SK-MEL-5 (cell line): ENCODE measurements at places on chromosomes 2 and 18.

DNA sequence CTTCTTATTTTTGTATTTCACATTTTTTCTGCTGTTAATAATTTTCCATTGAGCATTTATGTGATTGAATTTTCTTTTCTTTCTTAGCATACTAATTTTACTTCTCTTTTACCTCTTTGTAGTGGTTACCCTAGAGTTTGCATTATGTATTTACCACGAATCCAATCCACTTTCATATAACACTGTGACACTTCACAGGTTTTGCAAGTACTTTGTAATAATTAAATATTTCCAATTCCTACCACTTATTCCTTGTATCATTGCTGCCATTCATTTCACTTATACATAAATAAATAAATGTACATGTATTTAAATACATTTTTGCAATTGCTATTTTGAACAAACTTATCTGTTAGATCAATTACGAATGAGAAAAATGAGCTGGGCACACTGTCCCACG, 110.8 kb downstream of the TGIF1 start:
- DNase-seq, result no peak

- no peak for DNase-seq
Measured at GRCh38 chr2:167933097-167933814, 314.1 kb downstream of the STK39 start.

GRCh38 chr2:161983331-161983651, 90.7 kb downstream of the DPP4 start:
- no peak for DNase-seq

GRCh38 chr2:114631146-114631545, 188.7 kb downstream of the DPP10 start:
- DNase-seq, result no peak

DNA sequence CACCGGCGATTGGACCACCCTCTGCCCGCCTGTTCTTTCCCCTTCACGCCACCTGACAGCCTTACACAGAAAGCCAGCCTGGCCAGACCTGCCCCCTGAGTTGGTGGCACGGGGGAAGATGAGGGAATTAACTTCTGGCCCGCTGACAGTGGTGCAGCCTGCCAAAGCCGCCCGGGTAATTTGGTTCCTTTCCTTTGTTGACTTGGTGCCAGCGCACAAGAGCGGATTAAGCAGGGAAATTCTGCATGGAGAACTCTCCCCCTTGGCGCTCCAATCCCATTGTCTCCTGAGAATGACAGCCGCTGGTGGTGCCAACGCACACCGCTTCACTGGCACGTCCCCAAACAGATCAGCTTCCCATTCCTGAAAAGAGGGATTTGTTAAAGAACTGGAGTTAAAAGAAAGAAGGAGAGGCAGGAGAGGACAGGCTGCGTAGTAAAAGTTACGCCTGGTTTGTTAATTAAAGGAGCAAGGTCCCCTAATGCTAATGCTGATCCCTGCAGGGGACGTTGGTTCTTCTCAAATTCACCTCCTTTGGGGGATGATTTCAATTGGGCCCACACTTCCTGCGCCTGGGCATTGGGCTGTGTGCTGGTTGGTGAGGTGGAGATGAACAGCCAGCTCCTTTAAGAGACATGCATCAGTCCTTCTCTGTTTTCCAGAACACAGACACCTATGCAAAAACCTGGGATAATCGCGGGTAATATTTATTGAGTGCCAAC, 286.8 kb downstream of the MYCN start:
- no peak for DNase-seq

- no peak for DNase-seq
Measured at GRCh38 chr2:151670846-151671597, 63.3 kb downstream of the NEB start.

GRCh38 chr18:41150316-41150715, 804.7 kb upstream of the PIK3C3 start:
- DNase-seq, result no peak

DNA sequence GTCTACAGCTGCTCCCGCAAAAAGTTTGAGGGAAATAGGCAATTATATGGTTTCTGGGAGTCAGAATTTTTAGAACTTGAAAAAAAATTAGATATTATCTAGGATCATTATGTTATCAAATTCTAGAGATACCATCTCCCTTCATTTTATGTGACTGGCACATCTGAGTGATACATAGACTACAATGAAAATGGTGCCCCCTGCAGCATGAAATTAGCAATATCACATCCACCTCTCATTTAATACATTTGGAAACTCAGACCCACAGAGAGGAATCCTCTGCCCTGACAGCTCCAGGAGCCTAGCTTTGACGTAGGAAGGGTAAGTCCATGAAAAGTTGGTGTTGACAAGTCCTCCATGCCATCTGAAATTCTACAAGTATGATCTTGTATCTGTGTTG, 381.6 kb downstream of the SUCLG1 start:
- peak; percentile 77 for DNase-seq

DNA sequence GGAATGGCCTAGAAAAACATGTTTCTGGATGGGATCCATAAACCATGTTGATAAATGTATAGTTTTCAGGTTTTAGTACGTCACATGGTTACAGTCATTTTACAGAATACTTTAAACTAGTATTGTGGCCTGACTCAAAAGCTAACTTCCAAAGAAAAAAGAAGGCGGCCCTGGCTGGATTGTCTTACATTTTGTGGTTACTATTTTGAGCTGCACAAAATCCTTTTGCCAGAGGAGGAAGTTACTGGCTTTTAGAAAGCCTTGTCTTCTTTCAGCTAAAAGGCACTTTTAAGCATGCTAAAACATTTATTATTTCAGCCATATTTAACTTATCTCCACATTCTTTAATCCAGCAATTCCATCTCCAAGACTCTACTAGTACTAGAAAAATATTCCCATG, 227.9 kb downstream of the CDH2 start:
- no peak for DNase-seq

DNA sequence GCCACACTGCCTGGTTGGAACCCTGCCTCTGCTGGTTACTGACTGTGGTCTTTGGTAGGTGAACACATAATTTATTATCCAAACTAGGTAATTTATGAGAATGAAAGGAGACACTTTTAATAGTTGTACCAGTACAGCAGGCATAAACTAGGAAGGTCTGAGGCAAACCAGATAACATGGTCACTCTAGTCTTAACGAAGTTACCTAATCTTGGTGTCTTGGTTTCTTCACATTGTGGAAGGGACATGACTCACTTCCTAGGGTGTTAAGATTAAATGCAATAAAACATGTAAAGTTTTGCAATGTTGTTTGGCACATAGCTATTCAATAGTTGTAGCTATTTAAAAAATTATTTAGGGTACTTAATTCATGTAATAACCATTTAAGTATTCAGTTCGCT, 23.3 kb downstream of the SPTBN1 start:
- no peak for DNase-seq

GRCh38 chr2:185279999-185280398, 458.6 kb upstream of the FSIP2 start:
- peak; percentile 45 for DNase-seq

DNA sequence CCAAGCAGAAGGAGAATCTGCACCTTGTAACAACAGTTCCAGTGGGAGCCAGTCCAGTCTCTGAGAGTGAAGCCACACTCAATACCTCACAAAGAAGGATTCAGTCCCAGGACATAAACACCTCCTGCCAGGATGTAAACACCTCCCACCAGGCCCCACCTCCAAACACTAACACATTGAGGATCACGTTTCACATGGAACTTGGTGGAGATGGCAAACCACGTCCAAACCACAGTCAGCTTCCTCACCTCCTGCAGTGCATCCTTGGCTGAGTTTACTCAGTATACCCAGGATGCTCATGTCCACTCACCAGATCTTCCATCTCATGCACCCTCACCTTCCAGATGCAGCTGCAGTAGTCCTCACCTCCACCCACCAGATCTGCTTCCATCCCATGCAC, 37.8 kb upstream of the TMEM18 start:
- DNase-seq, result no peak

DNA sequence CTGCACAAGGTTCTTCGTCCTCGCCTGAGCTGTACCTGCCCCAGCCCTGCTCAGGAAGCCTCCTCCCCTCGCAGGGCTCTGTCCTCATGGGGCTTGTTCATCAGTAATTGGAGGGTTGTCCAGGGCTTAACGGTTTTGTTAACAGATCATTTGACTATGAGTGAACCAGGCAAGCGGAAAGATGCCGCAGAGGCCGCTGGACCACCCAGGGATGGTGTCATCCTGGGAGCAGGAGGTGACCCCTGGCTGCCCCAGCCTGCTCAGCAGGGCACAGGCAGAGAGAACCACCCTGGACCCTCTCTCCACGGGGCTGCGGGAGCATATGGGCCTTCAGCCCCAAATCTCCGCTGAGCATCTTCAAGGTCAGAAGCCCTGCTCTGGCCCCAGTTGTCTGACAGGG, 264.3 kb downstream of the KLHL29 start:
- no peak for DNase-seq

- DNase-seq, result peak; percentile 37
Measured at GRCh38 chr2:103289105-103289725, 527.4 kb downstream of the TMEM182 start.

DNA sequence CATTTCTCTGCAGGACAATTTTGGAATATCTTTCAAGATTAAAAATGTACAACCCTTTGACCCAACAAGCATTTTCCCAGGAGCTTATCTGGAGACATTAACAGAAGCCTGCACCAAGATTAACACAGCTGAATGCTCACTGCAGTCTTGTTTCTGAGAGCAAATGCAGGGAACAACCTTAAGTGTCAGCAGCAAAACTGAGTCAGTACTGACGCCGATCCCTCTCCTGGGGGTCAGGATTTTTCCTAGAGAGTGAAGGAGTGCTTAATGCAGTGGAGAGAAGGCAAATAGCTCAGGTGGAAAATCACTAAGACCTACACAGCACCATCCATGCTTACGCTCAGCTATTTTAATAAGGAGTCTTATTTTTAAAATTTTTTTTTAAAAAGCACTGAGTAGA, 42.8 kb upstream of the SGPP2 start:
- no peak for DNase-seq

DNA sequence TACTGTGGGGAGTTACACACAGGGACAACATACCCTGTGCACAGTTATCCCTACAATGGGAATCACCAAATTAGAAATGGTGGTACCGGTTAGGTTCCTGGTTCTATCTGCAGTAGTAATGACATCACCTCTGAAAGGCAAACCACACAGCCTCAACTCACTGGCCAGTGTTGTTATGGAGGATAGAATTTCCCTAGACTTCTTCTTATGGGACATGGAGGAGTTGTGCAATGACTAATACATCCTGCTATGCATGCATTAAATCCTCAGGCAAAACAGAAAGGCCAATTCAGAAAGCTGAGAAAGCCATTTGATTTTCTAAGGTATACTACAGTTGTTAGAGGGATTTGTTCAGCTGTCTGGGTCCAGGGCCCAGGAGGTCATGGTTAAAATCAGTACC, 439.3 kb downstream of the TMX3 start:
- DNase-seq, result no peak

- DNase-seq, result no peak
Measured at GRCh38 chr18:23981369-23981980, 33.1 kb upstream of the TTC39C start.

DNA sequence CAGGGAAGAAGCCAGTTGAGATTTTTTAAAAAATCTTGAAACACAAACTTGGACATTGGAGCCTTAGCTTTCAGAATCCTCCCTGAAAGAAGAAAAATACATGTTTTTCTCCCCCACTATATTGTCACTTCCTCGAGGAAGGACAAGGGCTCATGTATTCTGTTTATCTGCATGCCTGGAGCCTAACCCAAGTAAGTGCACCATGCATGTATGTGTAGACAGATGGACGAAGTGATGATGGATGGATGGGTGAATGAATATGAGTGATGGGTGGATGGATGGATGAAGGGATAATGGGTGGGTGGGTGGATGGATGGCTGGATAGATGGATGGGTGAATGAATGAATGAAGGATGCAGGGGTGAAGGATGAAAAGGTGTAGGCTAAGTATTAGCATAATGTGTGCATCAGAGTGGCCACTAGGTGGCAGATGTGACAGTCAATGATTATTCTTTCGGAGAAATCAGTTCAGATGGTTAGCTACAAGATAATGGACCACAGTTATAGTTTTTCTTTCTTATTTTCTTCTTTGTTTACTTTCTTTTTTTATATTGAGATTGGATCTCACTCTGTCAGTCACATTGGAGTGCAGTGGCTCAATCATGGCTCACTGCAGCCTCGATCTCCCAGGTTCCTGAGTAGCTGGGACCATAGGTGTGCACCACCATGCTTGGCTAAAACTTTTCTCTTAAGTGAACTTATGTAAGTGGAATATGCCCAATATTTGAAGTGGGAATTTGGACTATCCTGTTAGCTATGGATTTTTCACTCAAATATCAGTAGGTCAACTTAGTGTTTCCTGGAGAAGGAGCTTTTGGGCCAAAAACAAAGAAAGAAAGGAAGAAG, 18.5 kb upstream of the CCDC93 start:
- DNase-seq, result peak; percentile 62

GRCh38 chr2:10402653-10403215, 45.4 kb downstream of the ODC1 start:
- no peak for DNase-seq

- no peak for DNase-seq
Measured at GRCh38 chr18:74534981-74535649, 815 bp downstream of the CNDP1 start.

- no peak for DNase-seq
Measured at GRCh38 chr2:147076634-147077033, 768.2 kb upstream of the ACVR2A start.

DNA sequence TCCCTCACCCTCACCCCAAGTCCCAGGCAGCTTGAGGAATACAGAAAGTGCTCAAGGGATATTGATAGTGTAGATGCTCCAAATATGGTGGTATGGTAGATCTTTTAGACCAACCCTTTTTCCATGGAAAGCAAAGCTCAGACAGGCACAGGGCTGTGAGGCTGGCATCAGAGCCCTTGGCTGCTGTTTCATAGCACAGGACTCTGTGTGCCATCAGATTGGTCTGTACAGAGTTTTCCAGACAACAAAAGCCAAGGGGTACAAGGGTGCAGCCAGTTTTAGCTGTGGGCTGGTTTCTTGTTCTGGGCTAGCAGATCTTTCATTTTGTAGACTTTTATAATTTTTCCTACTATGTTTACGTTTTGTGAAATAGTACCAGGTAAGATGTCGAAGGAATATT, 296.9 kb upstream of the TNP1 start:
- no peak for DNase-seq

DNA sequence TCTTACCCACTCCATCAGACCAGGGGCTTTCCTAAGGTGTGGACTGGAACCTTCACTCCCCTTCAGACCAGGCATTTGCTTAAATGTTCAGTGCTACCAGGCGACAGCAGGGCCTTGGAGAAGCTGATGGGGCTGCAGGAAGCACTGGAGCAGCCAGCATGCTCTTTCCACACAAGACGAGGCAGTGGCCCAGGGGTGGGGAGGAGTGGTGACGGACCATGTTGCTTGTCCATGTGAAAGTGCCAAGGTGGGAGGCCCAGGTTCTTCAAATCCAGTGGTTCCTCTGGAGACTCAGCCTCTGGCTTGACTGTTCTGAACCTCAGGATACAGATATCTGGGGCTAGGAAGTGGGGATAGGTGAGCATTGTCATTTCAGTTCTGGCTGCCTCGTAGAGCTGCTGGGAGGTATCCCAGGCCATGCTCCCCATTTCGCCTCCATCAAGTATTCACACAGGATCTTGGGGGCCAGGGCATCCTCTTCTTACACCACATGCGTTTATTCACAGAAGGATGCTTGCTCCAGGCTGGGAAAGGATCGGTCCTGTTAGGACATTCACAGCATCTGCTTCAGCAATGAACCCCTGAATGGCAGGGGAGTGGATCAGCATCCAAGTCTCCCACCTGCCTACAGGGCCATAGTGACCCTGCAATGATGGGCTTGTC, 62.2 kb downstream of the SFXN5 start:
- no peak for DNase-seq

- peak; percentile 57 for DNase-seq
Measured at GRCh38 chr2:49029406-49029805, 124.9 kb downstream of the FSHR start.
